Fibroblast of upper back skin (primary cell): ENCODE measurements at places on chromosomes 5 and 9.

GRCh38 chr9:127580879-127581475 is 31.1 kb upstream of the STXBP1 start:
- DNase-seq, result no peak

- DNase-seq, result no peak
These were observed 2.6 kb downstream of the NKD2 start for GRCh38 chr5:1011226-1011631.

DNA sequence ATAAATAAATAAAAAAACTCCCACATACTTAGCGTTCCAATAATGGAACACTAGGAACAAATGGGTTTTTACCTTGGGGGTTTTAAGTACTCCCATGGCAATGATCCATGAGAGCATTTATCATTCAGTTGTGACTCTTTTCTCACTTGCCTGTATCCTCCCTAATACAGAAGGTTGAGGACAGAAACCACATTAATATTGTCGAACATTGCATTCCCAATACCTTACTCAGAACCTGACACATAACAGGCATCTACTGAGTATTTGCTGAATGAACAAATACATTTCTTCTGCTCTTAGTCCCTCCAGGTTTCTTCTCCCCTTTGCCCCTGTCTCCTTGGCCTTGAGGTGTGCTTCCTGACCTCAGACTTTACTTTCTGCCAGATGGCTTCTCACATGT is 175.9 kb downstream of the CEMIP2 start:
- peak; percentile 53 for DNase-seq

- DNase-seq, result no peak
These were observed 58.6 kb downstream of the LHFPL2 start for GRCh38 chr5:78589923-78590322.

DNA sequence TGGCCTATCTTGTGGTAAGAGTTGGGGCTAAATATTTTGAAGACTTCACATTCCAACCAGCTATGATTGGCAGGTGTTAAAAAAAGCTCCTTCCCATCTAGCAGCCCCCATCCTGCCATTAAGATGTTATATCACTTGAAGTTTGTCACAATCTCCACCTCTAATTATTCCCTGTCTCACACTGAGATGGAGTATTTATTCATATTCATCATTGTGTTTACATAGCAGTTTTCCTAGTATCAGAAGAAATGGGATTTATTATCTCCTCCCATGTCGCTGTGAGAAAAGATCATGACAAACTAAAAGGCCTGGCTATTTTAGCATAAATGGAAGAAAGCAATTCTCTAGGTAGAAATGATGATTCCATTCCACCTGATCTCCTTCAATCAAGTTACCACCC is 653.6 kb downstream of the GABRG2 start:
- DNase-seq, result no peak

DNA sequence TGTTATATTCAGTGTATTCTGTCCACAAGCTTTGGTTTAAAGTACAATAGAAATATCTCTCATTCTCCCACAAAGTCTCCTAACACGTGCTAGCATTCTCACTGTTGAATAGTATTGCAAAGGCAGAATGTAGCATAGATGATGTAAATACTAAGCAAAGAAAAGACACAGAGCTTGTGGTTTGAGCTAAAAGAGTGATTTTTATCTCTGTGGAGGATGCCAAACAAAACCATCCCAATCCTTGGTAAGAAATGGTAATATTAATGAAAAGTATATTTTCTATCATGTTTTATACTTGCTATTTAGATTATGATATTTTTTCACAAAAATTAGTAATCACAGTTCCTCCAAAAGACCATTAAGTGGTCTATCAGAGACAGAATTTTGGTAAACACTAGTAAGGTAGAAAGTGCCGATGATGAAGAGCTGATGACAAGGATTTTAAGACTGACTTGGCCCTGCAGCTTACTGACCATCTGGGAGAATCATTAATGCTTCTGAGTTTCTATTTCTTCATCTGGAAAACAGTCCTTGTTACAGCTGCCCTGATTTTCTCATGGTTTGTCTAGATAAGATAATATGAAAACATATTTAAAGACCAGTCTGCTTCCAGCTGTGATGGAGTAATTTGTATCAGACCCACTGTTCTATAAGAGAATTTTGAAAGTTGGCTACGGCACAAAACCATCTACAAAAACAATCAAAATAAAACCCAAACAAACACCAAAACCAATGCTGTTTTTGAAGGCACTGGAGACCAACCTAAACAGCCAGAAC is 510.2 kb downstream of the SPATA31D1 start:
- no peak for DNase-seq

DNA sequence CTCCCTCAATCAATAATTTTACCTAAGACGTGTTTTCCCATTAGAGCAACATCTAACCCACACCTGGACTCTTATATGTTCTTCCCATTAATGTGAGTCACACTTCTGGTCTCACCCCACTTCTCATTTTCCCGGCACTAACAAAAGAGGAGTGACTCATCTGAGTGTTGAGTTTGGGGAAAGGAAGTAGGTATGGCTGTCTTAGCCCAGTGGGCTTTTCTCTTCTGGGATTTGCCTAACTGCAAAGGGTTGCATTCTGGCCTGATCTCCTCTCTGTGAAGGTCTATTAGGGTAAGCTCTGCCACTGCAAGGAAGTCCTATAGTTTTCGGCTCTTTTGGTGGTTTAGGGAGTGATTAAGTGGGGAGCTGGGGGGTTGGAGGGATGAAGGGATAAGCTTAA is 195.6 kb downstream of the KIAA0825 start:
- peak; percentile 58 for DNase-seq

- no peak for DNase-seq
These were observed 69.7 kb upstream of the FCN1 start for GRCh38 chr9:134987376-134987775.

- no peak for DNase-seq
These were observed 1075.4 kb upstream of the C9orf72 start for GRCh38 chr9:28648723-28649122.

DNA sequence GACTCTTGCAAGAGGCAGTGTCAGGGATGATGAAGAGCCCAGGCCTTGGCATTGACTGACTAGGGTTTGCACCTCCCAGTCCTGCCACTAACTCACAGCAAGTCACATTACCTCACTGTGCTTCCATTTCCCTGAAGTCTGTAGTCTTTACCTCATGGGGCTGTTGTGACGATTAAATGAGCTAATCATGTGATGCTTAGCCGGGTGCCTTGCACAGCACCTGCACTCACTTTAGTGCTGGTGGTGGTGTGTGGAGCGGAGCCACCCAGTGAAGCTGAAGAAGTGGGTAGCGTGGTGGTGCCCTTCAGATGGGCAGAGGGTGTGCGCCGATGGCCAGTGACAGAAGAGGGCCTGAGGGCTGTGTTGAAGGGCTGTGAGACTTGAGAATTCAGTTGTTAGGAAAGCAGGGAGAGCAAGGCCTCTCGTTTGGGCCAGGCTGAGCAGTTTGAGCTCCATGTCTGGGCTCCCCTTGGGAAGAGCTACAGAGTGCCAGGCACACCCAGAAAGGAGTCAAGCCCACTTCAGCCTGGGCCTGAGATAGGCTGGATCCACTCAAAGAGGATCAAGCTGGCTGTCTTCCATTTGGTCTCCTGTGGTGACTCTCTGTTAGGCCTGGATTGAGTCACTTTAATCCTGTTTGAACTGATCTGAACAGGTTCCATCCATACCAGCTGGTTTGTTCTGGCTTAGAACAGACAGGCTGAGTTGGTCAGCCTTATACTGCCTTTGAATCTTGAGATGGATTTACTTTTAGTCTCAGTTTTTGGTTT is 42.5 kb downstream of the RALGPS1 start:
- peak; percentile 84 for DNase-seq

GRCh38 chr5:10655161-10655971 is 91.5 kb downstream of the ANKRD33B start:
- DNase-seq, result no peak

DNA sequence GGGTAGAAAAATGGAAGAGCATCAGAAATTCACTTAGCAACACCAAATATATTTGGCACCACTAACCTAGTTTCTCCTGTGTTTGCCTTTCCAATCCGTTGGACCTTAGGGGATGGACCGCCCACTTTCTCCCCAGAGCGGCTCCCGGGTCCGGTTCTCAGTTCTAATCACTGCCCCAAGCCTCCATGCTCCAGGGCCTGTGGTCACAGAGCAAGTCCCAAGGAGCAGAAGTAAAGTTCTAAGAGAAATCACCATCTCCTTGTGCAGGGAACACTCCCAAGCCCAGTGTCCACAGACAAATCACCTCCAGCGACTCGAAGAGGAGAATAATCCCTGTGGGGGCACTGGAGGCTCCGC is 728 bp upstream of the SLC1A1 start:
- no peak for DNase-seq

DNA sequence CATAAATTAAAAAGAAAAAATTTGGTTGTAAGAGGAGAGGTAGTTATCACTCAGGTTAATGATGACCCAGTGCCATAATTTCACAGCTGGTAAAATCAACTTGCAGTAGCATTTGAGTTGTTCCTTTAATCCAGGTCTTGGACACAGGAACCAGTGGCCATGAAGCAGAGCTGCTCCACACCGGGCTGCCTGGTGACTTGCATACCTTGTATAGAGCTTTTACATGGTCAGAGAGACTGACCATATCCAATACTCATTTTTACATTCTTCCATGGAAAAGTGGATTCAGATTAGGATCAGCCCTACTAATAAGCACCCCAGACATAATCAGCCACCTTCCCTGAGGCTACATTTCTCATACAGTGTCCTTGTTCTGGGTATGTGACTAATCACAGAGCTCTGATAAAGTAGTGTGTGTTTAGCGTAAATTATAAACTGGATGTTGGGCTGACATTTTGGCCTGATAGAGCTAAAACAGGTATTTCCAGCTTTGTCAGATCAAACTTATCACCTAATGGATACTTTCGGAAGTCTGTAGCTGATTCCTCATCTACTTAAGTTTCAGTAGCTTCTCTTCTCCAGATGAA is 77.0 kb upstream of the ZSWIM6 start:
- DNase-seq, result no peak

DNA sequence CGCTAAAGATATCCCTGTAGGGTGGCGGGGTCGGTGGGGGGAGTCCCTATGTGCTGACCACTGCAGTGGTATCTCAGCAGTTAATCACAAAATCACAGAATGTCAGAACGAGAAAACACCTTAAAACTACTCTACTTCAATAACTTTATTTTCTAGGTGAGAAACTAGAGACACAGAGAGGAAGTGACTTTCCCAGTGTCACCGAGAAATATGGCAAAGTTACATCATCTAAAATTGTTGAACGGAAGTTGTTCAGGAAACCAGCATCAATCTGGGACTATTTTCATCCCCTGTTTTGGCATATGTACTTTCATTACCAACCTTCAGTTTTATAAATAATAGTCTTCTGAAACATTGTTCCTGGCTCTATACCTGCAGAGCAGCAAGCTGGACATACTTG is 384.0 kb downstream of the SPOCK1 start:
- DNase-seq, result no peak

- DNase-seq, result no peak
These were observed 52.1 kb downstream of the SEMA4D start for GRCh38 chr9:89445801-89446251.

- peak; percentile 51 for DNase-seq
These were observed 136.7 kb downstream of the RGS3 start for GRCh38 chr9:113600023-113600823.

GRCh38 chr5:72015103-72015548 is 92.1 kb upstream of the MAP1B start:
- peak; percentile 64 for DNase-seq

DNA sequence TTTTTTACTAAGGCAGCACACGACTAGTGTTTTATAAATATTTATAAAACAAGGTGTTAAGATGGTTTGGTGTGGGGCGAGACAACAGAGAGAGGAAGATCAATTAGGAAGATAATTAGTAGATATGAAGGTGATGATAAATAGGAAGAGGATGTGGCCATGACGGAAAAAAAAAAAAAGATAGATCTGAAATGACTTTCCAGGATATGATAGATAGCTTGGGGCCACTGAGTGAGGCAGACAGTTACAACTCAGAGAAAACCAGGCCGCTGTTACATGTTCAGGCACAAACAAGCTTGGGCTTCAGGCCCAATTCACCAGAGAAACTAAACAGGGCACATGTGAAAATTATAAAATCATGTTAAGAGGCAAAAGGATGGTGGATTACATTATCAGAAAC is 43.2 kb downstream of the KIAA0825 start:
- DNase-seq, result no peak

DNA sequence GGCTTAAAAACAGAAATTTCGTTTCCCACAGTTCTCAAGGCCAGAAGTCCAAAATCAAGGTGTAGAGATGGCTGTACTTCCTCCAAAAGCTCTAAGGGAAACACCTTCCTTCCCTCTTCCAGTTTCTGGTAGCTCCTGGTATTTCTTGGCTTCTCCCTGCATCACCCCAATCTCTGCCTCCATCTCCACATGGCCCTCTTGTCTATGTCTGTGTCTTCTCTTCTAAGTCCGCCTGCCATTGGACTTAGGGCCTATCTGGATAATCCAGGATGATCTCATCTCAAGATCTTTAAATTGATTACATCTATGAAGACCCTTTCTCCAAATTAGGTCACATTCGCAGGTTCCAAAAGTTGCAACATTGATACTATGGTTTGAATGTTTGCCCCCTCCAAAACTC is 105.6 kb downstream of the ATPSCKMT start:
- DNase-seq, result no peak

DNA sequence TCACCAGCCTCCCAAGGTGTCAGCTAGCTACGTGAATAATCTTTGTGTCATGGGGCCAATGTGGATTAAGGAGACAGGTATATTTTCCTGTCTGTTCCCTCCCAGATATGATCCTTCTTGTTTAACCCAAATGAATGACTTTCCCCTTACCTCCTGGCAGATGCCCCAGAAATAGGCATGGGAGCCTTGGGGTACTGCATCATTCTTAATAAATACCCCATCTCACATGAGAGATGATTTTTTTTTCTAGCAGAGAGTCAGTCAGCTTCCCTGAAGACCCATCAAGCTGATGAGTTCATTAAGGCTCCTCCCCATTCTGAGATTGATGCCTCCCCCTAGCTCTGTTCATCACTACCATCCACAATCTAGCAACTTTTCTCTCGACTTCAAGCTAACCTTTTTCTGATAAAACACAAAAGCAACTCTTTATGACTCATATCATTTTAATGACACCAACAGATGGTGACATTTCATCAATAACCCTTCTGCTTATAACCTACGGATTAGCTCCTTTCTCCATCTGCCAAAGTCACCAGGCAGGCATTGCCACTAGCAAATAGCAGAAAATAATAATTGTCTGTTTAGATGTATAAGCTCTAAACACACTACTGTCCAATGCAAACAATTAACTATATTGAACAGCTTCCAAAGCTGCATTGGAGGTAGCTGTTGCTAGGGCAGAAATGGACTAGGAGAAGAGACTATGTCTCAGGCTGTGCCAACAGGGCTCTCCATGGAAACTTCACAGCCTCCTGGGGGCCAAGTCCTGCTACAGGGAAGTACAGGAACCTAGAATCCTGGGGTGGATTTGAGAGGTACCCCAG is 143.7 kb downstream of the ACER2 start:
- DNase-seq, result no peak

- DNase-seq, result no peak
These were observed 13.6 kb downstream of the NR2F1-AS1 start for GRCh38 chr5:93567424-93567823.

- no peak for DNase-seq
These were observed 35.6 kb upstream of the NREP start for GRCh38 chr5:111792471-111793058.
